ENCODE measurements at places on chromosomes 4 and X.
A peak's percentile ranks its signal among the peaks of the same experiment; 100 is the strongest.

- no peak for DNase-seq
Observed at GRCh38 chrX:14496674-14497073, 32.7 kb upstream of the GLRA2 start.

DNA sequence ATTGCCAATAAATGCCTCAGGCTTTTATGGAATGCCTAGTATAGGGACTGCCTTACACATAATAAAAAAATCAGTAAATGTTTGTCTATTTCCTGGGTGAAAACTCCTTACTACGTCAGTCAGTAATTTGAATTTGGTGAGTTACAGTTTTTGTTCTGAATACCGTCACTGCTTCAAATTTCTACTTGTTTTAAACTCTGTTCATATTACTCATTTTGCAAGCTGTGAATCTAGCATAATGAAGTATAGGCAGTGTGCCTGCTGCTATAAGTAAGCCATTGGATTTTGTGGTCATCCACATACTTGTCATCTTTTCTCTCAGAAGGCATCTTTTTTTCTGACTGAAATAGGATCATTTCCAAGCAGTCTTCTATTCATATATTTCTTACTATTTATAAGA is 43.1 kb downstream of the SYNPO2 start:
- no peak for DNase-seq

DNA sequence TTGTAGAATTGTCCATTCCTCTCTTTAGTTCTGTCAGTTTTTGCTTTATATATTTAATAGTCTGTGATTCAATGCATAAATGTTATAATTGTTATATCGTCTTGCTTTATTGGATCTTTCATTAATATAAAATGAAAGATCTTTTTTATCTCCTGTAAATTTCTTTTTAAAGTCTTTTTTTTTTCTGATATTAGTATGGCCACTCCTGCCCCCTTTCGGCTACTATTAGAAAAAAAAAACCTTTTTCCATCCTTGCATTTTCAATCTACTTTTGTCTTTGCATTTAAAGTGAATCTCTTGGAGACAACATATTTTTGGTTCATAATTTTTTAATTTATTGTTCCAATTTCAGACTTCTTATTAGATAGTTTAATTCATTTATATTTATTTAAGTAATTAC is 677.4 kb upstream of the NDST4 start:
- no peak for DNase-seq

- peak; percentile 86 for DNase-seq
Observed at GRCh38 chr4:54165438-54165837, 63.7 kb upstream of the PDGFRA start.

- peak; percentile 7 for DNase-seq
Observed at GRCh38 chr4:89539374-89539773, 231.8 kb upstream of the GPRIN3 start.

DNA sequence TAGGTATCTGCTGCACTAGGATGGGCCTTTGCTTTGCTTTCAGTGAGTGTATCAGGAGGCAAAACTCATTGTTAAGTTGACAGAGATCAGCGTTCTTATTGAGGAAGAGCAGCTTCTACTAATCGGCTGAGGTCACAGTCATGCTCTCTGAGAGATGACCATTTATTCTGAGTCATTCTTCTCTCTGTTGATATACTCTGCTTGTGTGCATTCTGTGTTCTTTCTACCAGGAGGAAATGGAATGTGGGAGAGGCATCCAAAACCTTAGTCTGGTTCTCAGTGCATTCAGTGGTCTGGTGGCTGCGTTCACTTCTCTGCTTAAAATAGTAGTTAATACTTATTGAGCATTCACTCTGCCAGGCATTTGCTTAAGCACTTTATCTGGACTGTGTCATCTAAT is 66.2 kb downstream of the RRAGB start:
- DNase-seq, result no peak

DNA sequence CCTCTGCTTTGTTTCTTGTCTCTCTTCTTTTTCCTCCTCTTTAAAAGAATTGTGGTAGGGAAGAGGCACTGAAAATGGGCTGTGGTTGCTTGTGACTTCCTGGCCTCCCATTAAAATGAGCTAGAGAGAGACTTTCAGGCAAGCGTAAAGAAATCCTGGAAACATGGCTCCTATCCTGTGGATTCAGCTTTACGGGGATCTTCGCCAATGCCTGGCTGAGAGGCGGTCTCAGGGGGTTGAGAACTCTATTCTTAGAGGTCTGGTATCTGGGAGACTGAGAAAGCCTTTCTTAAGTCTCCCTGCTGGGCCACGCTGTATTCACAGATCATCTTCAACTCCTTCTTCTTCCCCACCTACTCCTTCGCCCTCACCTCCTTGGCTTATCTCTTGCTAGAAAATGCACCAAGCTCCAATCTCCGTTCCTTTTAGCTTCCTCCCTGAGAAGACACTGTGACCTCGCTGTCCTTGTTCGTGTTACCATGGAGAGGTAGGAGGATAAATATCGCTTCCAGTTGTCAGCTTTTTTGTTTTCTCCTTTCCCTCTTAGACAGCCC is 542 bp upstream of the KLF8 start:
- DNase-seq, result no peak

- no peak for DNase-seq
Observed at GRCh38 chrX:48823053-48823452, 3.3 kb upstream of the ERAS start.

DNA sequence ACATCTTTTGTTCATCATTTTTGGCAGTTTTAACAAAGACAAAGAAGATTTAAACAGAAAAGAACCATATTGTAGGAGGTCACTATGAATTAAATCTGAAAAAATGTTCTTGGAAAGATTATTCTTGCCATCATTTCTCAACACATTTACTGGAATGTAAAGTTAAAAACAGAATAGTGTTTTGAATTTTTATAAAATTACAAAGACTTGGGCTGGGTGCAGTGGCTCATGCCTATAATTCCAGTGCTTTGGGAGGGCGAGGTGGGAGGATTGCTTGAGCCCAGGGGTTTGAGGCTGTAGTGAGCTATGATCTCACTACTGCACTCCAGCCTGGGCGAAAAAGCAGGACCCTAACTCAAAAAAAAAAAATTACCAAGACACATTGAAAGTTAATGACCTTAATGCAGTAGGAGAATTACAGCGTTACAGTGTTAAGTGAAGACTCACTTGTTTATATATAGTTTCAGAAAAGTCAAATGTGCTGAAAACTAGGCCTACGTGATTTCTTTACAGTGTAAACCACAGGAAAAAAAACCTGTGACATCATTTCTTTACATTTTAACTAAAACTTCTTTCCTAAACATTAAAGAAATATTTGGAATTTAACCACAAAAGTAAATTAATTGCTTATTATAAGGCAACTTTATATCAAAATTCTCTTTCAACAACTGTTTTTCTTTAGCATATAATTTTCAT is 7.9 kb downstream of the FAM13A start:
- no peak for DNase-seq

GRCh38 chrX:40167850-40168479 is 70.2 kb upstream of the BCOR start:
- no peak for DNase-seq

GRCh38 chr4:77706717-77707116 is 101.1 kb downstream of the CXCL13 start:
- DNase-seq, result no peak

GRCh38 chr4:171015441-171015840 is 797.8 kb upstream of the GALNTL6 start:
- DNase-seq, result no peak

DNA sequence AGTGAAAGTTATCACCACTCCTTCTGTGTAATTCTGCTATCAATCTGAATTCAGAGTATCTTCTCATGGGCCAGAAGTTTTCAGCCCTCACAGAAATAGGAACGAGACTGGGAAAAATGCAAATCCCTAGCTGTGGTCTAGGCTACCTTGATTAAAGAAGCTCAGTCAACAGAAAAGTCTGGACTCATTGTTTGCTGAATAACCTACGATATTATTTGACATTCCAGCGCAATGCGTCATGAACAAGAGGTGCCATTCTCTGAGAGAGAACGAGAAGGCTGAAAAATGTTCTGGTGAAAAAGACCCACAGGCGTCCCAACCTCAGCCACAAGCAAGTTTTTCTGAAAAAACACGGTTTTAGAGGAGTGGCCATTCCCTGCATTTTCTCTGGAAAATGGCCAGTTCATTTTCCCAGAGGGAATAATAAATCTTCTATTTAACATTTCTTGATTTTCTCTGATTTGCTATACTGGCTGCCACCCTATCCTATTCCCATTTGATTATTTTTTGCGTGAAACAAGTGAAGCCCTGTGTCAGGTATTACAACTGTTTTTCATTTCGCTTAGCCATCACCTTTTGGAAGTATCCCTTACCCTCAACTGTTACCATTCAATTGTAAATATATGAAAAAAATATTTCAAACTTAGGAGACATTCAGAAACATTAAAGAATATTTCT is 1117.6 kb upstream of the PRKX start:
- DNase-seq, result no peak

GRCh38 chrX:152658302-152658701 is 20.6 kb downstream of the GABRQ start:
- DNase-seq, result no peak

GRCh38 chrX:16924631-16925480 is 21.6 kb upstream of the REPS2 start:
- no peak for DNase-seq

GRCh38 chr4:148445860-148446330 is 3.7 kb upstream of the NR3C2 start:
- DNase-seq, result no peak

GRCh38 chr4:20679951-20680350 is 20.3 kb upstream of the PACRGL start:
- DNase-seq, result no peak

GRCh38 chrX:153206425-153207046 is 27.5 kb downstream of the MAGEA1 start:
- no peak for DNase-seq

DNA sequence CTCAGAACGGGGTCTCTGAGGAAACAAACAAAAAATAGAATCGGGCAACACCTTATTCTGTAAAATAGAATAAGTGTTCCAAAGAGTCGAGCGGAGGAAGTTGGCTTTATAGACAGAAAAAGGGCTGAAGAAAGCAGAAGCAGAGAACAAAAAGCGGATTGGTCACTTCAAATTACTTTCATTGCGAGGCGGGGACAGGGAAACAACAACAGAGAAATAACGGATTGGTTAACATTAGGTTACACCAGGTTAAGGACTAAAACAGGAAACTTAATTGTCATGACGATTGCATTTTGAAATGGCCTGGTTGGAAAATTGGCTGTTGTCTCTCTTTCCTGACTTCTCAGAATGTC is 433 bp upstream of the COQ2 start:
- peak; percentile 23 for DNase-seq

GRCh38 chr4:138090918-138091676 is 151.1 kb downstream of the SLC7A11 start:
- no peak for DNase-seq

DNA sequence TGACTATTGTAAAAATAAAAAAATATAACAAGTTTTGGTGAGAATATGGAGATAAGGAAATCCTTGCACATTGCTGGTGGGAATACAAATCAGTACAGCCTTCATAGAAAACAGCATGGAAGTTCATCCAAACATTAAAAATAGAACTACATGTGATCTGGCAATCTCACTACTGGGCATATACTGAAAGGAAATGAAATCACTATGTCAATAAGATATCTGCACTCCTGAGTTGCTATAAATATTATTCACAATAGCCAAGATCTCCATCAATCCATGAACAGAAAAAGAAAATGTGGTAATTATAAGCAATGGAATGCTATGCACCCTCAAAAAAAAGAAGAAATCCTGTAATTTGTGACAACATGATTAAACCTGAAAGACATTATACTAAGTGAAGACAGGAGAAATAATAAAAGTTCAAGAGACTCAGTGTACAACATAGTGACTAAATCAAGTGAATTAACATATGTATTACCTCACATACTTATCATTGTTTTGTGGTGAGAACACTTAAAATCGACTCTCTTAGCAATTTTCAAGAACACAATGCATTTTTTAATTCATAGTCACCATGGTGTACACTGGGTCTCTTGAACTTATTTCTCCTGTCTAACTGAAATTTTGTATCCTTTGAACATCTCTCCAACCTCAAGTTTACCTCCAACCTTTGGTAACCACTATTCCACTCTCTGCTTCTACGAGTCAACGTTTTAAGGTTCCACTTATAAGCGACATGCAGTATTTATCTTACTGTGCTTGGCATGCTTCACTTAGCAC is 1703.7 kb upstream of the AGA start:
- no peak for DNase-seq

DNA sequence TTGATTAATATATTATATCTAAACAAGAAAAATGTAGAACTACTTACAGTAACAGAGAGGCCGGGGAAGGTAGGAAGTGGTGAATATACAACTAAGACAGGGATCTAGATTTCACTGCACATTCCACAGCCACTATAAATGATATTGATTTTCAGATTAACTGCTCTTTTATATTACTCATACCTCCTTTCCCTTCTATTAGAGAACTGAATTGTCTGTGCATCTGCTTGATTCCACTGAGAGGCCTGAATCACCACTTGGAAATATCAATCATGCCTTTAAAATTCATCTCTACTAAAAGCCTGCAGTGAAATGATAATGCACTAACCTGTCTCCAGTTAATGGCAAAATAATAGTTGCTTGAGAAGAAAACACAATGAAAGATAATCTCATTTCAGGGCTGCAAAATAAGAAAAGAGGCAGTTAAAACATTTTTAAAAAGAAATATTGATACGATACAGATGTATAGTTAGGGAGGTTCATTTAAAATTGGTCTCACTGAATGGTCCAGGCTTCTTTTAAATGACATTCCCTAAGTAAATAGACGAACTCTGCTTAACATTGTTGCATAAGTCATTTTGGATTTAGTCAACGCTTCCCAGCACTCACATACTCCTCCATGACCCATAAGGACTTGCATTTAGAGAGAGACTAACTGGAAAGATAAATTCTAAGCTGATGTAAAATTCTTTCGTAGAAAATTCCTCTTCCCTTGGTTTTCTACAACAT is 3.8 kb downstream of the ANTXR2 start:
- DNase-seq, result no peak

DNA sequence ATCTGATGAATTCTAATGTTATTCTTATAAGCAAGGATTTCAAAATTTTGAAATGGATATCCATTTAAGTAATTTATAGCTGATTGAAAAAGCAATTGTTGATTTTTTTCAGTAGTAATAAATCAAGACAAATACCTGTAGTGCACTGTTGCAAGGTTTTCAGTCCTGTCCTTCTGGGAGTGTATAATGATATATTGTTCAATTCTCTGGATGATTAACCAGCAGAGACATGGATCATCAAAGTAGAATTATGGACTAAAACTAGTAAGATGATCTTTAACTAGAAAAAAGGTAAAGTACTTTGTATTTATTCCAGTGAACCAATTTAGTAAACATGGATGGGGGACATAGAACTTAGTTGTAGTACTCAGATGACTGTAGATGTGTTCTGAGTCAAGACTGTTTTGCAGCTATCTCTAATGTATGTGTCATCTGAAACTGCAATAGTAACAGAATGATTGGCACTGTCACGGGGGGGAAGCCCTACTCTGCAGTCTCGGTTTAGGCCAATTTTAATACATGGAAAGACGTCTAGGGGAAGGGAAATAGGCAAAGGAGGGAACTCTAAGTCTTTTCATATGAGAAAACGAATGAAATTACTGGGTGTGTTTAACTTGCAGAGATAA is 121.9 kb downstream of the GLRA3 start:
- no peak for DNase-seq

Data from hepatic stellate cell (primary cell).